ENCODE measurements at places on chromosomes 6 and 20. TPM values are rescaled to one million over a fixed set of nuclear protein-coding genes. Genes with fewer than 3 reads are reported as not detected.

DNA sequence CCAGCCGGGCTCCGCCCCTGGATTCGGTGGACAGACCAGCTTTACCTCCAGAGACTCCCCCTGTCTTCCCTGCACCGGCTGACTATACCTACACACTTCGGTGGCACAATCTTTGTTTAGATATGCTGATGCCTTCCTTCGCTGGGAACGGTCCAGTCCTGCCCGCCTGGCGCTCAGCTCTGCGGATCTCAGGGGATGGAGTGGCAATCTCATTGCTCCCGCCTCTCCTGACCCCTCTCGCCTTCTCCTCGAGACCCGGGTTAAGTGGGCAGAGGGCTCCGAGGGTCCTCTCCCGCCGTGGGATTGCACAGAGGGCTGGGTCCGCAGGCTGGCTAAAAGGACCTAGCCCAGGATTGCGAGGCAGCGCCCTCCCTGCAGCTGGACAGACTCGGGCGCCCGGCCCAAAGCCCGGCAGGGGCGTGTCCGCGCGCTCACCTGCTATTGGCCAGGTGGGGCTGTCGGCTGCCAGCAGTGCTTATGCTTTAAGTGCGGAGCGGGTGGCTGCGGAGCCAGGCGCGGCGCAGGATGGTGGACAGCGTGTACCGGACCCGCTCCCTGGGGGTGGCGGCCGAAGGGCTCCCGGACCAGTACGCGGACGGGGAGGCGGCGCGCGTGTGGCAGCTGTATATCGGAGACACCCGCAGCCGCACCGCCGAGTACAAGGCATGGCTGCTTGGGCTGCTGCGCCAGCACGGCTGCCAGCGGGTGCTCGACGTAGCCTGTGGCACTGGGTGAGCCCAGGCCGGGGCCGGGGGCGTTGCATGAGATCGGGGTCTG is at the start of gene GNMT:
TSS of gene GNMT (plus strand) at position 512 of the 777 bp plus-strand sequence. CDS start at position 526, 14 bp downstream.
- H3K36me3 ChIP-seq: peaks cover 13% of the 10 kb centered on the region
- H3K27ac ChIP-seq: no peak within 1 kb of the TSS
- H3K4me1 ChIP-seq: peaks cover 12% of the 10 kb centered on the region
- no peaks in the 10 kb centered on the region for H3K27me3 ChIP-seq
- DNase-seq: peak; percentile 82

DNA sequence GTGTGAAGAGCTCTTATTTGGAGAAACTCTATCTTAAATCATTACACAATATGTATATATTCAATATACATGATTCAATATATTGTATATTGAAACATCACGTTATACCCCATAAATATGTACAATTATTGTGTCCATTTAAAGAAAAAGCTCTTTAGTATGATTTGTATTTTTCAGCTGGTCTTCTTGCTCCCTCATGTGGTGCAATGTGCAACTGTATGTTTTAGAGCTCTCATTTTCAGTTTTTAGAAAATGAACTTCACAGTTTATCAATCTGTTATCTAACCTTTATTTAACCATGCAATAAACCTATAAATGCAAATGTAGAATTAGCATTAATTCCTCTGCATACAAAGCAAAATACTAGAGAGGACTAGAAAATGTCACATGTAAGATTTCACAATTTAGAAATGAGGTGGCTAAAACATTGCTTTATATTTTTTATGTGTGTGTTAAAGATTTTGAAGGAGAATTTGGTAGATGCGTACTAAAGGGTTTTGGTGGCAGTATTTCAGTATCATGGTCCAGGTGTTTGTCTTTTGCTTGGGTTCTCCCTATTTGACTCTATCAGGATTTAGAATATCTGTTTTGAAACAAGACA is 167.1 kb downstream of the PHF3 start:
- no peak for DNase-seq
- no peaks in the 10 kb centered on the region for H3K36me3 ChIP-seq
- peaks cover 8% of the 10 kb centered on the region for H3K4me1 ChIP-seq
- H3K4me3 ChIP-seq: no peak overlapping the region
- no peaks in the 10 kb centered on the region for H3K27me3 ChIP-seq

DNA sequence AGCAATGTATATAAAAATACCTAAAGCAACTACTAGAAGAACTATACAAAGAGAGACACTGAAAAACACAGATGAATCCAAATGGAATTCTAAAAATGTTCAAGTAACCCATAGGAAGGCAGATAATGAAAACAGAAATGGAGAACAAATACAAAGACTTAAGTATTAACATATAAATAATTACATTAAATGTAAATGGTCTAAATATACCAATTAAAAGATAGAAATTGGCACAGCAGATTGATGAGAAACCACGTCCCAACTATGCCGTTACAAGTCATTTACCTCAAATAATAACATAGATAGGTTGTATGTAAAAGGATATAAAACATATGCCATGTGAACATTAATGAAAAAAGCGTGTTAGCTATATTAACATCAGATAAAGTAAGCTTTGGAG is 40.1 kb downstream of the CEP85L start:
- no peaks in the 10 kb centered on the region for H3K4me1 ChIP-seq
- H3K4me3 ChIP-seq: no peak overlapping the region
- H3K36me3 ChIP-seq: no peaks in the 10 kb centered on the region
- DNase-seq: no peak
- H3K27me3 ChIP-seq: no peaks in the 10 kb centered on the region

DNA sequence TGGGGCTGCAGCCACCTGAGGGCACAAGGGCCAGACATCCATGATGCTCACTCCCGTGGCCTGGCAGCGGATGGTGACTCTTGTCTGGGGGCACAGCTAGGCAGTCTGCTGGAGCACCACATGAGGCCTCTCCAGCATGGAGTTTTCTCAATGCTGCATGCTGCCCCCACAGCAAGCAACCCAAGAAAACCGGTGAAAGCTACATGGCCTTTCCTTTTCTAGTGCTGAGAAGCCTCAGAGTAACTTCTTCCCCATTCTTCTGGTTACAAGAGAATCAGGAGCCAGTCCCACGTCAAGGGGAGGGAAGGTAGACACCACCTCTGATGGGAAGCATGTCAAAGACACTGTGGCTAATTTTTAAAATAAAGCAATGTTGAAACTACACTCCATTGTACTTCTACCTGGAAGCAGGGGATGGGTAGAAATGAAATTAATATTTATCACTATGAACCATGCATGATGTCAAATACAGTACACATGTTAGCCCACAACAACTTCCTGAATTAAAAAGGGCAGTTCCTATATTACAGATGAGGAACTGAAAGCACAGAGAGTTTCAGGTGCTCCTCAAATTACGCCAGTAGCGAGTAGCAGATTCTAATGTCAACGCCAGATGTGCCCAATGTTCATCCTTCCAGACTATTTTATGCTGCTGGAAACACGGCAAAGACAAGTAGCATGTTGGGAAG is 101.5 kb downstream of the LAMP5 start:
- no peak overlapping the region for H3K27ac ChIP-seq
- H3K4me1 ChIP-seq: no peaks in the 10 kb centered on the region
- H3K27me3 ChIP-seq: peaks cover 4% of the 10 kb centered on the region
- H3K4me3 ChIP-seq: no peak overlapping the region
- no peaks in the 10 kb centered on the region for H3K36me3 ChIP-seq

DNA sequence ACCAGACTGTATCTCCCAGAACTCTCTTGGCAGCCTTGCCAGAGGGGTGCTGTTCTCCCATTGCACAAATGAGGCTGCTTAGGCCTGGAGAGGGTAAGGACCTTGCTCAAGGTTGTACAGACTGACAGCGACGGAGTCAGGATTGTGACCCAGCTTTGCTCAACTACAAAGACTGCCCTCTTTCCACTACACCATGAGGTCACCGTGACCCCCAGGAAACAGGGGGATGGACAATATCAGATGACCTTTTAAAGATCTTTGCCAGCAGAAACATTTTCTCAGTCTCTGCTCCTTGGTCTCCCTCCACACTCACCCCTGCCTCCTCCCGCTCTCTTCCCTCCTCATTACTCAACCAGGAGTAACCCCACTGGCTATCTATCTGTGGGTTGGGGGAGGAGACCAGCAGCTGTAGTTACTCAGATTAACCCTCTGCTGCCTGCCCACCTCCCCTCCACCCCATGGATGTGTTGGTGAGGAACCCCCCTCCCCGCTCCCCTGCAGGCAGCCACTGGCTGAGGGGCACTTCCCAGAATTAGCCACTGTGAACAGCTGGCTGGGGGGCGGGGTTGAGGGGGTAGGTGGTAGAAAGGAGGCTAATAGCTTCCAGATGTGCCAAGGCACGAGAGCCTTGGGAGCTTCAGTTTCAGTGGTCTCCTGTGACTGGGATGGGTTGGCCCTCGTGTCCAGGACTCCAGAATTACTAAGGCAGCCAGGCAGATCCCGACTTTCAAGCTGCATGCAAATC is 26.9 kb upstream of the MRPS18A start:
- peaks cover 10% of the 10 kb centered on the region for H3K4me1 ChIP-seq
- H3K27ac ChIP-seq: peak overlapping the region; percentile 41
- peak; percentile 44 for DNase-seq

Gene GPSM3
- 5.9 TPM for total RNA-seq

- no peak overlapping the region for H3K27ac ChIP-seq
- H3K27me3 ChIP-seq: no peaks in the 10 kb centered on the region
- DNase-seq: no peak
- H3K4me1 ChIP-seq: no peaks in the 10 kb centered on the region
- no peak overlapping the region for H3K4me3 ChIP-seq
- no peaks in the 10 kb centered on the region for H3K36me3 ChIP-seq
Observed at GRCh38 chr20:341682-342081, 5.2 kb upstream of the NRSN2 start.

DNA sequence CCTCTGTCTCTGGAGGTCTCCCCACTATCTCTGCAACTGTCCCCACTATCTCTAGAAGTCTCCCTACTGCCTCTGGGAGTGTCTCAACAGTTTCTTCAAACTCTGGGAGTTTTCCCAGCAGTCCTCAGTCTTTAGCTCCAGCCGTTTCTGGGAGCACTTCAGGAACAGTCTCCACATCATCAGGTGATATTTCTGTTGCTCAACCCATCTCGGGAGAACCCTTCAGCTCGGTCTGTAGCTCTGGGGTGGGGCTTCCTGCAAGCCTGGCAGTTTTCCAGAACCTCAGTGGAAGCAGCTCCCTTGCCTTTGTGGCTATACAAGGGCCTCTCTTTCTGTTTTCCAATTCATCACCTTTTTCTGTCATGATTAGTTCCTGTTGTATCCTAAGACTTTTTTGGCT is 3.0 kb upstream of the SFTA2 start:
- no peak for DNase-seq
- no peak overlapping the region for H3K4me3 ChIP-seq
- no peaks in the 10 kb centered on the region for H3K36me3 ChIP-seq

- no peak overlapping the region for H3K27ac ChIP-seq
- H3K4me3 ChIP-seq: no peak overlapping the region
- DNase-seq: no peak
- peaks cover 4% of the 10 kb centered on the region for H3K27me3 ChIP-seq
- H3K36me3 ChIP-seq: no peaks in the 10 kb centered on the region
Observed at GRCh38 chr6:169827290-169827717, 75.9 kb downstream of the ERMARD start.

DNA sequence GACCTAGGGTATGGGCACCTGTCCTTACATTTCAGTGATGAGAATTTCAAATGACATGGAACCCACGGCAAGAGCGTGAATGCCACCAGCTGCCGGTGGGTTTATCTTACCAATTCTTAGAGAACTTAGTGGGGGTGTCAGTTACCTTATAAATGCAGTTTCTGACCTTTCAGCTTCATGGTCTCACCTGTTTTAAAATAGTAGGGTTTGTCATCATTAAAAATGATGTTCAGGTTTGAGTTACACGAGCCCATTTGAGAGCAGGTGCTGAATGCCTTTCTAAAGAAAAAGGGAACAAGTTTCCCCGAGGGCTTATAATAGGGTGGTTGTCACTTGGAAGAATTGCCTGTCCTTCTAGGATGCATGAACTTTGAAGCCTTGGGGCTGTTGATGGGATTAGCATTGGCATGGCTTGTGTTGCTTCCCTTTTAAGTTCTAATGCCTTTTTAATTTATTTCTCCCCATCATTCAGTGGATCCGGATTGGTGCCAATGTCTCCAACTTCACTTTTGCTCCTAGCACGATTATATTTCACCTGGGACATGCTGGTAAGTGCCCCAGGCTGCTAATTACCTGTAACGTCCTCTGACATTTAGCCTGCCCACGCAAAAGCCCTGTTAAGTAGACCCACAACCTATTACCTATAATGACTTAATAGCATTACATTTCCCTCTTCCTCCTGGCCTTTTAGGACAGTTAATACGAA is 27.9 kb downstream of the GHRH start:
- peaks cover 3% of the 10 kb centered on the region for H3K4me1 ChIP-seq
- H3K27ac ChIP-seq: no peak overlapping the region
- peaks cover 83% of the 10 kb centered on the region for H3K36me3 ChIP-seq
- no peak overlapping the region for H3K4me3 ChIP-seq
- no peaks in the 10 kb centered on the region for H3K27me3 ChIP-seq

Gene HLA-DQB1
- 0.14 TPM for total RNA-seq
